ENCODE measurements at places on chromosomes 1 and 21.

- no peak for DNase-seq
Measured at GRCh38 chr1:213296558-213296957, 245.5 kb downstream of the RPS6KC1 start.

DNA sequence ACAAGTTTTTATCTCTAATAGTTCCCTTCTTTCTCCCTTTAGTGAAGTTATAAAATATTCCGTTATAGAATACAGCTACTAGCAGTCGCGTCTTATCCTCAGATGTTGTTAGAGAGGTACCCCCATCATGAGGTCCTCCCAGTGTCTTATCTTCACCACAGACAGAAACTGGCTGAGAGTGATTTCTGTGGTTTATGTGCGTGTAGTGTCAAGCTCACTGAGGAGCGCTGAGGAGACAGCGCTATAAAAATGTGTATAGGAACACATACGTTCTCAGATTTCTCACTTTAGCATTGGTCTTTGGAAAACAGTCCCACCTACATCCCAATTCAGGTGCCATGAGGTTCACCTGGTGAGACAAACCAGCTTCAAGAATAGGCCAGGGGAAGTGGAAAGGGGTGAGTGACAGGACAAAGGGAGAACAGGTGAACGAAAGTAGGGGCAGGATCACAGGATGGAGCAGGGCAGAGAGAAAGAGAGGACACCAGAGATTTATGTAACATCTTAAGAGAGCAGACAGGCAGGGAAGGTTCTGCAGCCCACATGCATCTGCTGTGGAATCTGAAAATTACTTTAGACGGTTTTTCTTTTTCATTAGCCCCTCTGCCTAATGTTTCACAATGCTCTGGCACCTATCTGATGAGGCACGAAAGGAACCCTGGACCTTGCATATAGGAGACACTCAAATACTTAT, 2.7 kb upstream of the PLEKHO1 start:
- no peak for DNase-seq

- no peak for DNase-seq
Measured at GRCh38 chr1:1194723-1195122, 11.7 kb downstream of the TNFRSF18 start.

DNA sequence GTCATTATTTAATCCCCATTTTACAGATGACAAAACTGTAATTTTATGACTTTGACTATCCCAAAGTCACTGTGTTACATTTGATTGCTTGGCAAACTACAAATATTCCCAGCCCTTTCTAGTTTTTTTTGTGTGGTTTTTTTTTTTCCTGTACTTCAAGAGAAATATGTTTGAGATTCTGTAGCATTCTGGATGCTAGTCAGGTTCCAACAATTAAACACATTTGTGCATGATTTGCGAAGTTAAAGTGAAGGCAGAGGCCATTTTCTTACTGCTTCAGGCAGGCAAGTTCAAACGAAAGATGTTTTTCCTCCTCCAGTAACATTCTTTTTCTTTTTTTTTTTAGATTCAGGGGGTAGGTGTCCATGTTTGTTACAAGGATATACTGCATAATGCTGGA, 107.9 kb upstream of the SERTAD4 start:
- DNase-seq, result no peak

DNA sequence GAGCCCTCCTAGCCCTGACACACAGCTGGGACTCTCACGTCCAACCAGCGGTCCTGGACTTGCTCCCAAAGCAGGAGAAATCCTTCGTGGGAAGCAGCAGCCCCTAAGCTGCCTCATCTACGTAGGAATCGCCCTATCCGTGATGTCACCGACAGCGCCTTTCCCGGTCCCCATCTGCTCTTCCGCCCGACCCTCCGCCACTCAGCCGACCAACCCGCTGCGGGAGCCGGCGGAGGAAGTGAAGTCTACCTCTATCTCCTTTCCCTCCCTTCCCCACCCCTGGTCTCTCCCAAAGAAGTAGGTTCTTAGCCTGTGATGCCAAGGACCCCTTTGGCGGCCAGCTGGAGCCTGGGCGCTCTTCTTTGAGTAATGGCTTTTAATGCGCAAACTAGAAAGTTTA, 272.1 kb downstream of the FAM72C start:
- no peak for DNase-seq

DNA sequence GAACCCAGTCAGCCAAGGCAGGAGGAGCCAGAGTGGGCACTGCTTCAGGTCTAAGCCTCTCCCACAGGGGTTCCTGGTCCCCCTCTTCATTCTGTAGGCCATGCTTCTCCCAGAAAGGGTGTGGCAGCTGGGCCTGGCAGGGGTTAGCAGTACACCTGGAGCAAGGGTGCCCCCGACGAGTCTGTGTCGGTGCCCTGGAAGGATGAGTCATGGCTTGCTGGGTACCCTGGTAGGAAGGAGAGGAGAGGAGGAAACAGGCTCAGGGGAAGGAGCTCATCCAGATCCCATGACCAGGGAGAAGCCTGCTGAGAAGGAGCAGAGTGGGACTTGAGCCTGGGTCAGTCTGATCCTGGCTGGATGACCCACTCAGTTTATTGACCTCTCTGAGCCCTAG, 10.3 kb downstream of the KDF1 start:
- no peak for DNase-seq

GRCh38 chr1:119648620-119649004, 546 bp upstream of the ZNF697 start:
- no peak for DNase-seq

DNA sequence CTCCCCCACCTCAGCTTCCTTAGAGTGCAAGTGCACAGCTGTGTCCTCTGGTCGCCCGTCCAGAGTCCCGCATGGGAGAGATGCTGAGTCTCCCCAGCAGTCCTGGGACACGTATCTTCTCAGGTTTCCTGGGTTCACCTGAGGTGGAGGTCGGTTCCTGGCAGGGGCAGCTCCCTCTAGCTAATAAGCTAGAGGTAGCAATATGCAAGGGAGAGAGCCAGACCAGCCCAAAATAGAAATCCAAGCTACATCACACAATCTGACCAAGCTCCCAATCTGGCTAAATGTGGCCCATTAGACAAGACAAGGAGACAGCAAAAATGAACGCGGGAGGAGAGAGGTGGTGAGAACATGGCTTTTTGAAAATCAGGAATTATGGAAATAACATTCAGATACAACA, 30.9 kb upstream of the CADM3 start:
- no peak for DNase-seq

GRCh38 chr21:33844104-33844889, 71.3 kb downstream of the ATP5PO start:
- DNase-seq, result no peak

GRCh38 chr1:30472009-30472408, 251.4 kb downstream of the MATN1 start:
- no peak for DNase-seq

- DNase-seq, result no peak
Measured at GRCh38 chr1:237211031-237211430, 169.0 kb downstream of the RYR2 start.

DNA sequence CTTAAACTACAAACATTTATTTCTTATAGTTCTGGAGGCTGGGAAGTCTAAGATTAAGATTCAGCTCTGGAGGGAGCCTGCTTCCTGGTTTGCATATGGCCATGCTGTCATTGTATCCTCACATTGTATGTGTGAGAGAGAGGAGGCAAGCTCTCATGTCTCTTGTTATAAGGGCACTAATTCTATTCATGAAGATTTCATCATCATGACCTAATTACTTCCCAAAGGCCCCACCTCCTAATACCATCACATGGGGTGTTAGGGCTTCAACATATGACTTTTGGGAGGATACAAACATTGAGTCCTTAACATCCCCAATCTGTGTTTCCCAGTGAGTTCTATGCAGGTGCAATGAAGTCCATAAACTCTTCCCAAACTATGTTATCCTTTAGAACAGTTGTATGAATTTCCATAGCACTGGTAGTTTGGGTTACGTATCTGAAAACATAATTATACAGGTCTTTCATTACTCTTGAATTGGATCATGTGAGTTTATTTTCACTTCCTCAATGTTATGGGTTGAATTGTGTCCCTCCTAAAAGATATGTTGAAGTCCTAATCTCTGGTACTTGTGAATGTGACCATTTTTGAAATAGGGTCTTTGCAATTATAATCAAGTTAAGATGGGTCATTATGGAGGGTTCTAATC, 124.2 kb downstream of the RUNX1 start:
- no peak for DNase-seq

DNA sequence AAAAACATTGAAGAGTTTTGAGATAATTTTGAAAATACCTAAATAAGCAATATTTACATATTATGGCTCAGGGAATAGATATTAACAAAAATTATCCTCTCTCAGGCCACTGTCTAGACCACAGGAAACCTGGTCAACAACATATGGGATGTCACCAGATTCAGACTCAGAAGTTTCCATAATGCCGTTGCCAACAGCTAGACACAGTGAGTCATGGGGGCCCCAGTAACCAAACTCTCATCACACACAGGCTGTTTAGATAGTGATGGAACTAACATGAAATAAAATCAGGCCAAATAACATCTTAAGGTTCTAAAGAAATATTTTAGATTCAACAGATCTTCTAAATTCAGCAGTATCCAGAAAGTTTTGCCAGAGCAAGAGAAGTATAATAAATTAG, 681.7 kb upstream of the ADAMTS5 start:
- DNase-seq, result no peak

- DNase-seq, result no peak
Measured at GRCh38 chr1:158686111-158687009, at the start of gene SPTA1. Gene SPTA1 (minus strand): TSS chr1:158686715. CDS start chr1:158686517, 198 bp downstream.

DNA sequence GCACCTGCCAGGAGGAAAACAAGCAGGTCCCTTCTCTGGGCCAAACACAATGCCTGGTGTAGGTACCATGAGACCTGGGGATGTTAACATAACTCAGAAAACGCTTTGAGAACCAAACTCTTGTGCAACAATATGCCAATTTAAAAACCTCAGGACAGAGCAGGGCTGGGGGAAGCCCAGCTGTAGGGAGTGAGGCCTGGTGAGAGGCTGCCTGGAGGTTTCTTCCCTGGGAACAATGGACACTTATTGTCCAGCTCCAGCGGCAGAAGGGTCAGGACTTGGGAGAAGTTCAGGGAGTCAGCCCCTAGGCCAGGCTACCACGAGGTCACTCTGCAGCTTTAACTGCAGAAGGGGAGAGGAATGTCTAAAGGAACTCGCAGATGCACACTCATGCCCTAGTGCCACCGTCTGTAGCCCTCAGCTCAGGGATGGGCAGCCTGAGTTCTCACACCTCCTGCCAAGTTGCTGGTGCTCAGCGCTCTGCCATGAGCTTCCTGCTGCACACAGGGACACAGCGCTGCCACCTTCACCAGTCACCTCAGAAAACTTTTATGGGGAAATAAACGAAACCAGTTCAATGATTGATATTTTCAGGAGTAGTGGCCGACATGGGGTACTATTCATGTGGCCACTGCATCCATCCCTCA, 8.5 kb downstream of the GPR157 start:
- no peak for DNase-seq

- no peak for DNase-seq
Measured at GRCh38 chr1:193156822-193157142, 29.6 kb downstream of the B3GALT2 start.

- no peak for DNase-seq
Measured at GRCh38 chr1:82931006-82931405, 1067.9 kb downstream of the TTLL7 start.

DNA sequence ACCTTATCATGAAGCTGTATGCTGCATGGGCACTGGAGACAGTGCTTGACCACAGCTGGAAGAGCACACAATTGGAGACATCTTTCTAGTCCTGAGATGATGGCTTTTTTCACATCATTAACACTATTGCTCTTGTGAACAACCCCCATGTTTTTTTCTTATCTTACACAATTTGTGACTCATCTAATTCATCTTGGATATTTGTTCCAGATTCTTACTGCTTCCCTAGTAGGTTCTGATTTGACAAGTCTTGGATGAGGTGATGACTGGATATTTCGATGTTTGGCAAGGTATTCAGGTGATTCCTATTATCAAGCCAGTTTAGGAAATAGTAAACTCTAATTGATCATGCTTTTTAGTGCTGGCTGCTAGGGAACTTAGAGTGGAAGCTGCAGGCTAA, 23.7 kb downstream of the HLX start:
- no peak for DNase-seq

DNA sequence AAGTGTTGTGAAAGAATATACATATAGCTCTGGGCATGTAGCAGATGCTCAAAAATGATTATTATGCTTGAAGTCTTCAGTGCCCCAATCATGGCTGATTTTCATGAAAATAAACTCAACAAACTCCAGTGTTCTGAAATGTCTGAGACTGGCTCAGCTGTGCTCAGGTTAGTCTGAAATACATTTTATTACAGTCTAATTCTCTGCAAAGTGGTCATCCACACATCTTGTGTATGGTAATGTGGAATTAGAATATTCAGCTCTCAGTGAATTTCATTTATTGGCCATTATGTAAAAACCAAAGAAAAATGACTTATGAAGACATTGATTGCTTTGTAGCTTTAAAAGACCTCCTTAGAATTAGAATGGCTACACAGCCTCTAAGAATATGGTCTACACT, 109.9 kb downstream of the DISC1 start:
- DNase-seq, result no peak

GRCh38 chr1:200901350-200901749, 6.7 kb downstream of the INAVA start:
- no peak for DNase-seq

GRCh38 chr1:19735440-19736127, 64.1 kb downstream of the TMCO4 start:
- no peak for DNase-seq

- DNase-seq, result no peak
Measured at GRCh38 chr1:30665216-30666010, 58.0 kb downstream of the MATN1 start.

DNA sequence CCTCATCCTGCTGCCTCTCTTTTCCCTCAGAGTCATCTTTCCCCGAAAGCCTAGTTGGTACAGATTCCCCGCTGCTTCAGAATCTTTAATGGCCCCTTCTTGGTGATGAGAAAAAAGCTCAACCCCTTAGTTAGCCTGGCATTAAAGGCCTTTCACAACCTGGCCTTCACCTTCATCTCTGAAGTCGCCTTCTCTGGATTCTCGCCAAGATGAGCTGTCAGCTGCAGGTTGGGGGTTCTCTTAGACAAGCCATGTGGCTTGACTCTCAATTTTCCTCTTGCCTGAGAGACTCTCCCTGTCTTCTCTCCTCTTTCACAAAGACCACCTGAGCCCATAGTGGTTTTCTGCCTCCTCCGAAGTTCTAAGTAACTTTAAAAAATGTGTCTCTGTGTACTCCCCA, 15.5 kb upstream of the DISC1 start:
- DNase-seq, result no peak

GRCh38 chr1:192002063-192002462, 156.2 kb upstream of the RGS18 start:
- DNase-seq, result no peak

DNA sequence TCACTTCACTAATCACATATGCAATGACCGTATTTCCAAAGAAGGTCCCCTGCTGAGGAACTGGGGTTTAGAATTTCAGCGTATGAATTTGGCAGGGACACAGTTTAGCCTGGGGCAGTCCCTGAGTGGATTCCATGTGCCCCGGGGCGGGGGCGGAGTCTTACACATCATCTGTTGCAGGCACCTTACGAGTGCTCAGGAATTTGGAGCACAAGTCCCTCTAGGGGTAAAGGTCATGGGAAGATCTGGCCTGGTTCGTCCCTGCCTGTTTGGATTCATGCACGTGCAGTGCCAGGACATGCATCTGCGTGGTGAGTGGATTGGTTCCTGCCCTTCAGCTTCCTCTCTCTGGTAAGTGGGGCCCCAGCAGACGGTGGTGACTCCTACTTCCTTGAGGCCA, 208.3 kb upstream of the C1orf174 start:
- no peak for DNase-seq

Measured in midbrain (tissue), 1 donor.